ENCODE measurements at places on chromosomes 16 and 17.

DNA sequence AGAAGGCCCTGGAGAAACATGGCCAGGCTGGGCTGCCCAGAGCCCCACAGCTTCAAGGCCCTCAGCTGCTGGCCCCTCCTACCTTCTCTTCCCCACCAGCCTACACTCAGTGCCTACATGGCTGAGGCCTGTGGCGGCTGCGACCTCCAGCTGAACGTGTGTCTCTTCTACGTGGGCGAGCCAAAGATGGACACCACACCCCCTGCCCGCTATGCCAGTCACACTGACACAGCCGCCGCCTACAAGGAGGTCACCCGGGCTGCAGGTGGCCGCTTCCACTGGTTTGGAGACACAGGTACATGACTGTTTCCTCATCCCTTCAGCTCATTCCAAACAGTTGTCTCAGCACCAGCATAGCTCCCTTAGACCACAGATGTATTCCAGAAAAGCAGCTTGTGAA, 29.5 kb upstream of the SDR42E2 start:
- no peak for DNase-seq

- no peak for DNase-seq
These were observed 139.0 kb downstream of the RAB11FIP4 start for GRCh38 chr17:31530391-31530985.

- peak; percentile 87 for DNase-seq
These were observed 5.3 kb upstream of the HIC1 start for GRCh38 chr17:2049333-2050299.

GRCh38 chr17:55351226-55351625, 70.4 kb downstream of the MMD start:
- no peak for DNase-seq

- no peak for DNase-seq
These were observed 13.9 kb downstream of the MPRIP start for GRCh38 chr17:17056156-17056539.

- no peak for DNase-seq
These were observed 15.1 kb downstream of the NDE1 start for GRCh38 chr16:15665107-15665506.

DNA sequence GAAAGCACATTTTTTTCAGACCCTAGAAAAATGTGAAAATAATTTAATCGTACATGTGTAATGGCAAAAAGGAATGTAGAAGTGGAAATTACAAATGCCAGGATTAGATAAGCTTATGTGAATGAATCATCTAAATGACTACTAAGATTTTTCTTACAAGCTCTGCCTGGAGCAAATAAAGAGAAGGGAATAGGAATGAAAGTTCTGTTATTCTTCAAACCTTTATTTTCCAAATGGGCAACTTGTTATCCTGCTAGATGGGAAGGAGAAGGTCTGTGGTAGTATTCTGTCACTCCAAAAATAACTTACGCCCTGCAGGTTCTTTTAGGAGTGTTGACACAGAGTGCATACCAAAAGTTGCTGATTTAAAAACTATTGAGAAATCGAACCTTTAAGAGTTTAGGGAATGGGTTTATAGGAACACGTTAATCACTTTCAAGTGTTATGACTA, 9.7 kb downstream of the CTCF start:
- no peak for DNase-seq
